ENCODE measurements at places on chromosomes 1 and 21.
A peak's percentile ranks its signal among the peaks of the same experiment; 100 is the strongest.

- peak; percentile 58 for DNase-seq
These were observed 19.8 kb upstream of the SARS1 start for GRCh38 chr1:109193653-109194590.

GRCh38 chr1:17498214-17498613 is 41.3 kb upstream of the ARHGEF10L start:
- no peak for DNase-seq

DNA sequence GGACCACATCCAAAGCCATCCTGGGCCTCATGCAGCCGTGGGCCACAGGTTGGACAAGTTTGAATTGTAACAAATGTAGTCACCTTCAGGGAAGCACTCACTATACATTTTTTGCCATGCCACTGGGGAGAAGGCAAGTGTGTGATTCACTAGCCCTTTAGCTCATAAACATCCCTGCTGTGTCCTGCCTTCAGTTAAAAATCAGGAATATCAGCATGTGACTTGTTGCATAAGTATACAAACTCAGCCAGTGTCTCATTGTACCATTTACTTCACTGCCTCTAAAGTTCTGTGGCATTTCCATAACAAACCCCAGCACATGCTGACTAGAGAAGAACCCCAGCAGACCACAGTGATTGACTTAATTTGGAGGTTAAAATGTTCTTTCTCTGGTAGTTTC is 142.0 kb upstream of the C1orf105 start:
- DNase-seq, result no peak

DNA sequence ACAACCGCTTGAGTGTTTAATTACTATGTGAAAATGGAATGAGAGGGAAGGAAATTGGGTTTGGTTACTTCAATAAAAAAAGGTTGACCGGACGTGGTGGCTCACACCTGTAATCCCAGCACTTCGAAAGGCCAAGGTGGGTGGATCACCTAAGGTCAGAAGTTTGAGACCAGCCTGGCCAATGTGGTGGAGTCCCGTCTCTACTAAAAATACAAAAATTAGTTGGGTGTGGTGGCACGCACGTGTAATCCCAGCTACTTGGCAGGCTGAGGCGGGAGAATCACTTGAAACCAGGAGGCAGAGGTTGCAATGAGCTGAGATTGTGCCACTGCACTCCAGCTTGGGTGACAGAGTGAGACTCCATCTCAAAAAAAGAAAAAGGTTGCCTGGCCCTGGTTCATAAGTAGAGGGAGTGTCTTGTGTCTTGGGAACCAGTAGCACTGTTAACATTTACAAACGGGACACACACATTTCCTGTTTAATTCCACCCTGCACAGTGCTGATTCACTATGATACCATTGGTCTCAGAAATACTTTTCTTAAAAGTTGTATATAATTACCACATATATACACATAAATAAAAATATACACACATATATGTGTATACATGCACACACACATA is 27.6 kb upstream of the CLDN14 start:
- no peak for DNase-seq

GRCh38 chr1:188857526-188858087 is 1620.1 kb downstream of the BRINP3 start:
- DNase-seq, result no peak

DNA sequence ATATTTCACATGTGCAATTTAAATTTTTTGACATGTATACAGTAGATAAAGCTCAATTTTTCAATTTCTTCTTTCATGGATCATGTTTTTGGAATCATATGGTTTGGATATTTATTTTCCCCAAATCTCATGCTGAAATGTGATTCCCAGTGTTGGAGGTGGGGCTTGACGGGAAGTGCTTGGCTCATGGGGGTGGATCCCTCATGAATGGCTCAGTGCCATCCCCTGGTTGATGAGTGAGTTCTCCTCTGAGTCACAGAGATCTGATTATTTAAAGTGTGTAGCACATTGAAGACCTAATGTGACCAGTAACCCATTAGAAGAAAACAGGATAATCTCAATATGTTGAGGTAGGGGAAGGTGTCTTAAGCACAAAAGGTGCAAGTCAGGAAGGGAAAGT is 9.1 kb upstream of the IFI16 start:
- DNase-seq, result no peak

- DNase-seq, result no peak
These were observed 383.5 kb downstream of the OMA1 start for GRCh38 chr1:58162952-58163550.

- no peak for DNase-seq
These were observed at the start of gene F13B for GRCh38 chr1:197066719-197067456. Gene F13B (minus strand): TSS chr1:197067260. CDS start chr1:197067223, 37 bp downstream.

GRCh38 chr1:172699695-172700227 is 40.9 kb downstream of the FASLG start:
- DNase-seq, result no peak

GRCh38 chr1:63590166-63590560 is 3.0 kb upstream of the PGM1 start:
- DNase-seq, result no peak

GRCh38 chr1:75797273-75797588 is 549 bp downstream of the MSH4 start:
- DNase-seq, result no peak

- DNase-seq, result no peak
These were observed 362.7 kb upstream of the B3GALT2 start for GRCh38 chr1:193549081-193549480.

DNA sequence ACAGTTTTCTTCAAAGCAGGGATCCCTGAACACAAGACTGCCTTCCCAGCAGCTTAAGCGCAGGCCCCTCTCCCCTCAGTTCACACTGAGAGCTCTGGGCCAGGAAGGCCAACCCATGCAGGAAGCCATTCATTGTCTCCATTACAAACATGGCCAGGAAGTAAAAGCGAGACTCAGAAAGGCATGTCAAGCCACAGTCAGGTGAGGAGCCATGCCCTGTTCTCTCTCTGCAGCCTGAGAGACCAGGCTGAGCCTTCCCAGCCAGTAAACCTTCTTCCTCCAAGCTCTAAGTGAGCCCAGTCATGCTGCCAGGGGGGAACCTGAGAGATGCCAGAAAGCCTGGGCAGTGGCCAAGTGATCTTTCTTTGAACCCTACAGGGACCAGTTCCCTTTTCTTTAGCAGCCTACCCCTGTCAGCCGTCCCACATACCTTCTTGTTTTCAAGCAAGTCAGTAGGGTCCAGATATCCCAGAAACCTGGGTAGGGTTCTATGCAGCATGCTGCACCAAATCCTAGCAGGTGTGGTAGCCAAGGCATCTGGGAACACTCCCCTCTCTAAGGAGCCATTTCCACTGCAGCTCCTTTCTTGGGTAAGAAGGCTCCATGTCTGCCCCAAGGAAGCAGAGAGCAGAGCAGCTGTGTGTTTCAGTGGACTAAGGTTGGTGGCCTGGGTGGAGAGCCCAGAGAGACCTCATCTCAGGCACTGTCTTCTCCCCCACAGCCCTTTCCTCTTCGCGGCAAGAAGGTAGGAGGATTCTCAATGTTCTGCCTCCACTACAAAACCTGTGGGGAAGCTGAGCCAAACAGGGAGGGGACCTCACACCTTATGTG is 977 bp downstream of the TRAF3IP3 start:
- DNase-seq, result no peak

DNA sequence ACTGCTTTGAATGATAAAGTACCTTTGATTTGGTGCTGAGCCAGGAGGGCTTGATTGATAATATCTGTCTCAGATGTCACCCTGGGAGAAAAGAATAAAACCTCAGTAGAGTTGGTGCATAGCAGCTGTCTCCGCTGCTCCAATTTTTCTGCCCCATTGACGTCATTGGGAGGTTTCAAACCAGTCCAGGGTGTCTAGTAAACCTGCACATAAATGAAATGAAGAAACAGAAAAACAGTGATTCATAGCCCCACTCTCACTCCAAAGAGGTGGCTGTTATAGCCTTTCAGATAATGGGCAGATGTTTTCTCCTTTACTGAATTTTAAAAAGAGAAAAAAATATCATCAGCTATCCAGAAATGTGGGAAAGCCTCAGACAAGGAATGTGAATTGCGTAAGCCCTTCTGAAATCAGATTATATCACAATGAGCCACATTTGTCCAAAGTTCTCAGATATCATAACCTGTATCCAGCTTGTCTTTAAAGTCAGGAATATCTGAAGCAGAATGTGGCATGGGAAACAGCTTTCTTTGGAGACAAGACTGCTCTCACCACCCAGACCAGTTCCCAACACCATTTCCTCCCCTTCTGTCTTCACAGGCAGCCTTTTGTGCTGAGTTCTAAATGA is 351.3 kb upstream of the SGIP1 start:
- DNase-seq, result no peak

DNA sequence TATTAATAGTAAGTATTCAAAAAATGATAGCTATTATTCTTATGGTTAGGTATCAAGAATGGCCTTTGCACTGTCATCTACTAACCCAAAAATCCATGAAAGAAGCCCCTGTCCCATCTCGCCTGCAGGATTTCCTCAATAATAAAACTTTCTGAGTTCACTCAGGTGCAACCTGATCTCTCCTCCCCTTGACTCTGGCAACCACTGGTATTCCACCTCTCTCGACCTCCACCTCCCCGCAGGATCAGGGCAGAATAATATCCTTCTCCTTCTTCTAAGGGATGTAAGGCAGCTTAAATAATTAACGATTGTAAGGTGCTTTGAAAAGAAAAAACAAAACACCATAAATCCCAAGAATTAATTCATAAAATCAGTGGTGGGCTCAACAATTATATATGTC is 359.3 kb downstream of the PLPP3 start:
- DNase-seq, result no peak

- DNase-seq, result no peak
These were observed 17.9 kb downstream of the PROX1 start for GRCh38 chr1:214005708-214006107.

DNA sequence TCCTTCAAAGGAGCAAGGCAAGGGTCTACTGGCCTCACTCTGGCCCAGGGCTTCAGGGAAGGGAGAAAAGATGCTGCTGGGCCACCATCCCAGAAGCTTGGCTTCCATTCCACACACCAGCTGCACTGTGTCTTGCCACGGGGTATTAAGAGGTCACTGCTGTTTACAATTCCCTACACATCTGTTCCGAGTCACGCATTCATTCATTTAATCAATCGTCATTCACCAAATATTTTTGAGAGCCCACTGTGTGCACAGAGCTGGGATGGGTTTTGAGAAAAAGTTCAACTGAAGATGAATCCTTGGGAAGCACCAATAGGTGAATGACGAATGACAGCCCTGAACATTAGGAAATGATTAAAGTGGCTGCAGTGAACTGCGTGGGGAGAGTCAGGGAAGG is 101.7 kb downstream of the NAV1 start:
- no peak for DNase-seq

DNA sequence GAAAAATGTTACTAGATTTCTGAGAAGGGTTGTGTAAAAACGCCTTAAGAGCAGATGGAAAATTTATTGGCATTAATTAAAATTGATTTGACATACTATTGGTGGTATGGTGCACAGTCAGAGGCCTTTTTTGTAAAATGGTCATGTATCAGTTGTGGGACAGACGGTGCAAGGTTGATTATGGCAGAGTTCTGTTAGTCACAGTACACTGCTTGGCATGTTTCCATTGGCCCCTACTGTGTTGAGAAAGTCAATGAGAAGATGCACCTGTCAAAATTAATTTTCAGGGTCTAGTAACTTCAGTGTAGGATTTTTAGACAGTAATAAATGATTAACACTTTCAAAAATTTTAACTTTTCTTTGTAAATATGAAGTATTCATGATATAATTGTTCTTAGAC is 4.4 kb downstream of the B3GALT2 start:
- no peak for DNase-seq

GRCh38 chr1:223524930-223525451 is 131.8 kb downstream of the CCDC185 start:
- DNase-seq, result no peak

DNA sequence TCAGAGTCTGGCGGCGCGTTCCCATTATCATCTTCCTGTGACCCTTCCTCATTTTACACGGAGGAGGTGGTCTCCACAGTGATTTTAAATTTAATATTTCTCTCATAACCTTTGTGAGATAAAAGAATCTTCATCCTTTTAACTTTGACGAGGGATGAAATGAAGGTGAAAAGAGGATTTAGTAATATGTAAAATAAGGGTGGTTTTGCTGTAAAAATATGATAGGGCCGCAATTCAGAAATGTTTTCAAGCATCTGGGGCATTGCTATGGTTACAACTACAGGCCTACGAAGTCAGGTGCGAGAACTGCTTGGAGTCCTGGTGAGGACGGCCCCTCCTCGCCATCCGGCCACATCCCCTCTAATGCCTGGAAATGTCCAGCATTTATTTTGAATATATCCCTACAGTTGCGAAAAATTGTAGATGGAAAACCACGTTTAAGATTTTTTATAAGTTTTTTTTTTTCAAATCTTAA is 422 bp upstream of the RSBN1 start:
- no peak for DNase-seq

DNA sequence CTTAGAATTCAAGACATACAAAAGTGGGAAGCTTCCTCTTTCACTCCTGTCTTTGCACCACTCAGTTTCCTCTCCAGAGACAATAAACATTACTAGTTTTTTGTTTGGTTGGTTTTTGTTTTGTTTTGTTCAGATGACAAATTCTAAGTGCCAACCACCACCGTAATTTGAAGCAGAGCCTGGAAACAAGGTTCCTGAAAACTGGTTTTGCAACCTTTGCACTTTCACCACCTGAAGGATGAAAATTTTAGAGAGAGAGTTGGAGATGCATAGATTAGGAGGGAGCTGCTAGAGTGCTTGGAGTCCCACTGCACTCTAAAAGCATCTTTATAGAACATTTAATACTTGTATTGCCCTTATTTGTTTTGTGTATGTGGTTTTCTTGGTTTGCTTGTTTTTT is 20.2 kb upstream of the MGST3 start:
- no peak for DNase-seq

- no peak for DNase-seq
These were observed 123.2 kb upstream of the TNFSF4 start for GRCh38 chr1:173330149-173330951.

GRCh38 chr1:33347650-33347992 is 26.7 kb upstream of the A3GALT2 start:
- no peak for DNase-seq

GRCh38 chr1:43454270-43455011 is 710 bp upstream of the HYI start:
- peak; percentile 68 for DNase-seq

- DNase-seq, result no peak
These were observed 101.2 kb downstream of the GDAP2 start for GRCh38 chr1:117828201-117828600.

GRCh38 chr1:25026730-25027450 is 96.8 kb upstream of the RUNX3 start:
- DNase-seq, result no peak

GRCh38 chr1:85447006-85447943 is 17.7 kb downstream of the DDAH1 start:
- DNase-seq, result no peak

DNA sequence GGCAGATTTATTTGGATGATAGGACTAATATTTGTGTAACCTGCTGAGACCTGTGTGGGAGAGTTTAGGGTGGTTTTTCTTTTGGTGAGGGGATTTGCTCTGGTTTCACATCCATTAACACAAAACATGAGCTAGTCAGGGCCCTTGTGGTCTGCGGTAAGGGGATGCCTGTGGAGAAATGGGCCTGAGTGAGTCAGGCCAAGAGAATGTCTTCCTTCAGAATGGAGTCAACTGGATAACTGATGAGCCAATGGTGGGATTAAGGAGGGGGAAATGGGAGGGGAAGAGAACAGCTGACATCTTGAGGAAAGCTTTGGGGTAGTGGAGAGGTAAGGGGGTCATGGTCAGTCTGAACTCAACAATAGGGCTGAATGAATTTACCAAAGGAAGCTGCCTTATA is 13.9 kb downstream of the WNT2B start:
- no peak for DNase-seq

Data from activated CD4-positive, CD25-positive, alpha-beta regulatory T cell treated with anti-CD3 and anti-CD28 coated beads, Interleukin-2, amount 50 U/mL, for 72 hours (primary cell).